ENCODE measurements at places on chromosomes 6 and 20.

DNA sequence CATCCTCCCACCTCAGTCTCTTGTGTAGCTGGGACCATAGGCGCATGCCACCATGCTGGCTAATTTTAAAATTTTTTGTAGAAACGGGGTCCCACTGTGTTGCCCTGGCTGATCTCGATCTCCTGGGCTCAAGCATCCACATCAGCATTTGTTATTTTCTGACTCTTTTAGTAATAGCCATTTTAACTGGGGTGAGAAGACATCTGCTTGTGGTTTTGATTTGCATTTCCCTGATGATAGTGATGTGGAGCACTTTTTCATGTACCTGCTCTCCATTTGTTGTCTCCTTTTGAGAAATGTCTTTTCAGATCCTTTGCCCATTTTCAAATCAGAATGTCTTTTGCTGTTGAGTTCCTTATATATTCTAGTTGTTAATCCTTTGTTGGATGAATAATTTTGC lies 22.2 kb upstream of the TULP4 start:
- DNase-seq, result no peak

DNA sequence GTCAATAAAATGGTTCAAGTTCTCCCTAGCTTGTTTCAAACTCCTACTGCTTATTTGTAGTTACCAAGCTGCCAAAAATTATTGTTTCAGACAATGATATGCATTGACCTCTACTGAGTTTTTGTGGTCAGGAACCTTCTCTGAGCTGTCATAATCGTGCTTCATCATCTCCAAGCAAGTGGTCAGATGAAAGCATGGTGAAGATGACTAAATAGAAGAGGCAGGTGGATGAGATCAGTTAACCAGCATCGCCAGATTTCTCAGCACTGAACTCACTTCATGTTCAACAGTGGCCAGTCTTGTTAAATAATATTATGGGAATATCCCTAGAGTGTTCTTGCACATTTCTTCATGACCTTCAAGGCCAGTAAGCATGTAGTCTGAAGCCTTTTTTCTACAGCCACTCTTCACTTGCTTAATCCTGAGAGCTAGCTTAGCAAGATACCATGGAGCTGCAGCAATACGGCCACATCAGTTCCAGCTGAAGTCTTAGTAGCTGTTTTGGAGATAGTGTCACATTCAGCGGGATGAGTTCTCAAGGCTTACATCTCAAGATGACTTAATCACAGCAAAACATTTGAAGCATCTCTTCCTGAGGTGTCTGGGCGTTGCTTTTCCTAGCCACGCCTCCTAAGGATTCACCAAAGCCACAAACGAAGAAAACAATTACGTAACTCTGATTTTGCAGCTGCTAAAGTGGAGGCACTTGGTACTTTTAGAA lies 101.6 kb upstream of the TMEM30A start:
- DNase-seq, result no peak

GRCh38 chr6:156839591-156840001 lies 62.4 kb downstream of the ARID1B start:
- DNase-seq, result no peak

DNA sequence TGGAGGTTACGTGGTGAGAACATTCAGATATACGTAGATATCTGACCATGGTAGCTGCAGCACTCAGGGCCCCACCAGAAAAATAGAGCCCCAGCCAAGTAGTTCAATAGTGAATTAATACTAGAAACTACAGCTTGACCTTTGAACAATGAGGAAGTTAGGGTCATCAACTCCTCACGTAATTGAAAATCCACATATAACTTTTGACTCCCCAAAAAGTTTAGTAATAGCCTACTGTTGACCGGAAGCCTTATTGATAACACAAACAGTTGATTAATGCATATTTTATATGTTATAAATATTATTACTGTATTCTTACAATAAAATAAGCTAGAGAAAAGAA lies 117.9 kb downstream of the SNX5 start:
- no peak for DNase-seq

DNA sequence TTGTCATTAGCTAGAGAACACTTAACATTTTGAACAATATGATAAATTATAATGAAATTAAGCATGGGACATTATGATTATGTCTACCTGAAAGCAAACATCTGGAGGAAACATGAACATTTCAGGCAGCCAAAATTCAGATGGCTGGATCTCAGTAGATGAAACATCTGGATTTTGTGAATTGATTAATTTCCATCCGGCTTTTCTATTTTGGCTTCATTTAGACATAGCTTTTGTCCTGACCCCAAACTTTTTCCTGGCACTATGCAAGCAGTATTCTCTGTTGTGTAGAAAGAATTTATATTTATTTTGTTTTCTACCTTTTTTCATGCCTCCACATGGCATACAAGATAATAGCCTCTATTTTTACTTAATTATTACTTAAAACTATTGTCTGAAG lies 186.3 kb downstream of the OGFRL1 start:
- no peak for DNase-seq

DNA sequence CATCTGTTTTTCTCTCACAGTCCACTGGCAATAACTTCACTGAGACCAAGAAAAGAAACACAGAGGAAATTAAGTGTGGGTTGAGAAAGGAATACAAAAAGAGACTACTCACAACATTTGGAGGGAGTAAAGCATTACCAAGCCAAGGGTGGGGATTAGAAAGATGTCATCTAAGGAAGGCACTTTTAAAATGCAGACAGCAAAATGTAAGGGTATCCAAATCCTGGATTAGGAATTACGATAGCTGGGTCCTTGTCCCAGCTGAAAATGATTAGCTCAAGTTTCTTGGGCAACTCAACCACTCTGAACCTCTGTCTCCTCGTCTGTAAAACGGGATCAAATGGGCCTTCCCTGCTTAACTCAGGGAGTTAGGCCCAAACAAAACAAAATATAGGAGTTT lies 2.2 kb downstream of the LEMD2 start:
- DNase-seq, result no peak

- DNase-seq, result no peak
These were observed 200.9 kb downstream of the EDN1 start for GRCh38 chr6:12490904-12491571.

- no peak for DNase-seq
These were observed 59.2 kb downstream of the RBM38 start for GRCh38 chr20:57450419-57450818.
